ENCODE measurements at places on chromosomes 12 and 14.

DNA sequence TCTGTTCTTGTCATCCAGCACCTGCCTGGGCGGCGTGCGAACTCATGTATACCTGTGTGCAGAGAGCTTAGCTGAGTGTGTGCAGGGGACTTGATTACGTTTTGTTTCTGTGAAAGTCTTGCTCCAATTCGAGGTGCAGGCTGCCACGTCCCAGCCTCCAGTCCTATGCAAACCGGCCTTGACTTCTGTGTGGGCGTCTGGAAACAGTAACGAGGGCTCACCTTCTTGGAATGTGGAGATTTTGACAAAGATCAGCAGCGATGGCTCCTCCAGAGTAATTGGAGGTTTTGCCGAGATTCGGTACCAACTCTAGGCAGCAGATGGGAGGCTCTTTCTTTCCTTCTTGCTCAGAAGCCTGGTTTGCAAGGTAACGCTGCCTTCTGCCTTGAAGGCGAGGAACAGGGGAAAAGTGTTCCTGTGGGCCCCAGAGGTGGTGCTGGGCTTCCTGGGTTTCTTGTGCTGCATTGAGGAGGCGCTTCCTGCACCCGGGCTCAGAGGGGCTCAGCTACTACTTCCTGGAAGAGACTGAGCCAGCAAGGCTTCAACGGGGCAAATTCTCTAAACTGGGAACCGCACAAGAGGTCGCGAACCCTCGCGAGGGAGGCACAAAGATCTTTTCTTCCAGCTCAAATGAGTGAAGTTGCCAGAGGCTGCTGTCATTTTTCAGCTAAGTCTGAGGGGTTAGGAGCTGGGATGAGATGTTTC is 249.0 kb downstream of the AACS start:
- no peak for DNase-seq

DNA sequence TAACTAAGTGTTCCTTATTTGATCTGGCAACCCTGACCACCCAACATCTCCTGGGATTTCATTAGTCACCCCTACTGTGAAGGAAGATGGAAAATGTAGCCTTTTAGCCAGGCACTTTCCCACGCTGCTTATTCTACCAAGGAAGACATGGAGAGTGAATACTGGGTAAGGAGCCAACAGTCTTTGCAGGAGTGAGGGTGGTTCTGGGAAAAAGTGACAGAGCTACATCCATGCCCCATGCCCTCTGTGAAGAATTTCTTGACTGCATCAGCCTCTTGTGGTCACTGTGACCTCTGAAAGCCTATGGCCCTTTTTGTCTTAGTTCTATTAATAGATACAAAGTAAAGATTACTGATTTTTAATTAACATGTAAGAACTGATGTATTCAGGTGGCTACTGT is 196.0 kb upstream of the EEA1 start:
- no peak for DNase-seq

GRCh38 chr12:66852091-66852490 is 173.2 kb upstream of the GRIP1 start:
- no peak for DNase-seq

- DNase-seq = no peak
These were observed 196.6 kb upstream of the EGLN3 start for GRCh38 chr14:34147461-34147860.

- DNase-seq = no peak
These were observed 53.1 kb downstream of the RFLNA start for GRCh38 chr12:124347805-124348658.

- no peak for DNase-seq
These were observed 297.5 kb downstream of the ZFP36L1 start for GRCh38 chr14:68495101-68496039.

GRCh38 chr12:89247967-89248366 is 104.3 kb downstream of the DUSP6 start:
- DNase-seq = peak; percentile 55

- DNase-seq = no peak
These were observed 21.4 kb upstream of the TMTC2 start for GRCh38 chr12:82665142-82665923.

DNA sequence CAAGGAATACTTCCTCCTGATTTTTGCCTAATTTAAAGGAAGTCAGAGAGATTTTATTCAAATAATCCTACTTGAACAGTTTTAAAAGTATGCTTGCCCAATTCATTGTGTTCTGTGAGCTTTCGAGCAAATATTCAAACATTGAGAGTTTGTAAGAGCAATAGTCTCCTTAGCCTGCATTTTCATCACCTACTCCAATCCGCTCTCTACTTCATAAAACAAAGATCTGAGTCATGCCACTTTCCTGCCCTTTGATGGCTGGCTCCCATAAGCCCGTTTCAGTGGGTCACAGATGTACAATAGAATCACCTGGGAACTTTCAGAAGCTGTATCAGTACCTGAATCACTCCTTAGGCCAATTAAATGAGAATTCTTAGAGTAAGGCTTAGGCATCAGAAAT is 319.2 kb downstream of the PDZRN4 start:
- DNase-seq = no peak

GRCh38 chr12:47223031-47223847 is 143.5 kb upstream of the AMIGO2 start:
- no peak for DNase-seq

- no peak for DNase-seq
These were observed 85.9 kb downstream of the SSPN start for GRCh38 chr12:26281320-26281719.

- no peak for DNase-seq
These were observed 11.9 kb downstream of the RNF10 start for GRCh38 chr12:120546050-120546386.

GRCh38 chr14:51938821-51939220 is 50.5 kb upstream of the RTRAF start:
- no peak for DNase-seq

- DNase-seq = no peak
These were observed 114.0 kb upstream of the TMEM132D start for GRCh38 chr12:130017591-130018449.

- no peak for DNase-seq
These were observed 1057.5 kb downstream of the LRFN5 start for GRCh38 chr14:42664190-42664589.

DNA sequence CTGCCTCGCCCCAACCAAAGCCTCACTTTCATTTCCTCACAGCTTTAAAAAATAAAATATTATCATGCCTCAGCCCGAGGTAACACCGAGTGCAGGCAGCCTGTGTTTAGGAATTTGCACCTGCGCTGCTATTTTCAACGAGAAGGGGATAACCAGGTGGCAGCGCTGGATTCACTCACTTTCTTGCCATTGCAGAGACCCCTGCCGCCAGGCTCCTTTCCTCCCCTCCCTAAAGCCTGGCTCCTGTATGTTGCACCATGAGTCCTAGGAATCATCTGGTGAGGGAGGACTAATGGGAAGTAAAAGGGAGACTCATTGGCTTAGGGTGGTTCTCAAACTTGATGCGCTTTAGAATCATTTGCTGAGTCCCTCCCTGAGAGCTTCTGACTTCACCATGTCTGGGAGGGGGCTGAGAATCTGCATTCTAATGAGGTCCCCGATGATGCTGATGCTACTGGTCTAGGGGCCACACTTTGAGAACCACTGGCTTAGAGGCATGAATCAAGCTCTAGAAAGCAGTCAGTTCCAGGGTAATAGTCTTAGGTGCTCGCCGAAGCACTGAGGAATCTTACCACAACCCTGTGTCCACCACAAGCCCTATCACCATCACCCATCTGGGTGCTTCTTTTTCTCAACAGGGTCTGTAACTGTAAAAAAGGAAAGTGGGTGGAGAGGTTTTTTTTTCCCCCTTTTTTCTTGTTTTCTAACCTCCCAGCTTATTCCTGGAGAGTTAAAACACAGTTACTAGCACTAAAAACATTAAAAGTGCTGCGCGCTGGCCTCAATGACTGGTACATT is 83.8 kb downstream of the SLC38A1 start:
- no peak for DNase-seq

GRCh38 chr14:53814392-53814791 is 142.2 kb downstream of the BMP4 start:
- DNase-seq = peak; percentile 13

DNA sequence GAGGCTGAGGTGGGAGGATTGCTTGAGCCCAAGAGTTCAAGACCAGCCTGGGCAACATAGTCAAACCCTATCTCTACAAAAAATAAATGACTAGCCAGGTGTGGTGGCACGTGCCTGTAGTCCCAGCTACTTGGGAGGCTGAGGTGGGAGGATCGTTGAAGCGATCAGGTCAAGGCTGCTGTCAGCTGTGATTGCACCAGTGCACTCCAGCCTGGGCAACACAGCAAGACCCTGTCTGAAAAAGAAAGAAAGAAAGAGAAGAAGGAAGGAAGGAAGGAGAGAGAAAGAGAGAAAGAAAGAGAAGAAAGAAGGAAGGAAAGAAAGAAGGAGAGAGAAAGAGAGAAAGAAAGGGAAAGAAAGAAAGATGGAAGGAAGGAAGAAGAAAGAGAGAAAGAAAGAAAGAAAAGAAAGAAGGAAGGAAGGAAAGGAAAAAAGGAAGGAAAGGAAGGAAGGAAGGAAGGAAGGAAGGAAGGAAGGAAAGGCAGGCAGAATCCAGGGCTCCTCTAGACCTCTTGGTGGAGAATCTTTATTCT is 71.5 kb upstream of the FBRSL1 start:
- DNase-seq = no peak

- no peak for DNase-seq
These were observed 494.3 kb downstream of the TRHDE start for GRCh38 chr12:72766517-72766916.

GRCh38 chr12:6032726-6033125 is 87.7 kb upstream of the ANO2 start:
- no peak for DNase-seq

- no peak for DNase-seq
These were observed 9.3 kb downstream of the PAPLN start for GRCh38 chr14:73246387-73247150.

- no peak for DNase-seq
These were observed 207.9 kb downstream of the BTG1 start for GRCh38 chr12:91937706-91938105.

GRCh38 chr12:124030008-124030407 is 57.0 kb downstream of the ZNF664 start:
- DNase-seq = no peak

GRCh38 chr14:24422694-24423601 is 6.5 kb downstream of the CBLN3 start:
- DNase-seq = no peak

DNA sequence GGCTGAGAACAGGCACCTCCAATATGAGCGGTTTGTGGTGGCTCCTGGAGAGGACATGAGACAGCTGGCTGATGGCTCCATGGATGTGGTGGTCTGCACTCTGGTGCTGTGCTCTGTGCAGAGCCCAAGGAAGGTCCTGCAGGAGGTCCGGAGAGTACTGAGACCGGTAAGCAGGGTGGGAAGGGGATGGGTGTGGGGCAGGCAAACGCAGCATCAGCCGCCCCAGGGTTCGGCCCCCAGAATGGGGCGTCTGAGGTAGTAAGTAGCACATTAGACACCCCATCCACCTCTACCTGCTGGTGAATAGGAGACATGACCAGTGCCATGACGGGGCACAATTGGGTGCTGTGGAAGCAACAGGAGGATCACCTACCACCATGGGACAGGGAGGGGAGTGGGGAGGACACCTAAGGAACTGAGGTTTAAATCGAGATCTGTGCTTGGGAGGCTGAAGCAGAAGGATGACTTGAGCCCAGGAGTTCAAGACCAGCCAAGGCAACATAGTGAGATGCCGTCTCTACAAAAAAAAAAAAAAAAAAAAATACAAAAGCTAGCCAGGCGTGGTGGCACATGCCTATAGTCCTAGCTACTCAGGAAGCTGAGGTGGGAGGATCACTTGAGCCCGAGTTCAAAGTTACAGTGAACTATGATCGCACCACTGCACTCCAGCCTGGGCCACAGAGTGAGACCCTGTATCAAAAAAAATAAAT is 25.5 kb downstream of the ITGA7 start:
- DNase-seq = no peak

DNA sequence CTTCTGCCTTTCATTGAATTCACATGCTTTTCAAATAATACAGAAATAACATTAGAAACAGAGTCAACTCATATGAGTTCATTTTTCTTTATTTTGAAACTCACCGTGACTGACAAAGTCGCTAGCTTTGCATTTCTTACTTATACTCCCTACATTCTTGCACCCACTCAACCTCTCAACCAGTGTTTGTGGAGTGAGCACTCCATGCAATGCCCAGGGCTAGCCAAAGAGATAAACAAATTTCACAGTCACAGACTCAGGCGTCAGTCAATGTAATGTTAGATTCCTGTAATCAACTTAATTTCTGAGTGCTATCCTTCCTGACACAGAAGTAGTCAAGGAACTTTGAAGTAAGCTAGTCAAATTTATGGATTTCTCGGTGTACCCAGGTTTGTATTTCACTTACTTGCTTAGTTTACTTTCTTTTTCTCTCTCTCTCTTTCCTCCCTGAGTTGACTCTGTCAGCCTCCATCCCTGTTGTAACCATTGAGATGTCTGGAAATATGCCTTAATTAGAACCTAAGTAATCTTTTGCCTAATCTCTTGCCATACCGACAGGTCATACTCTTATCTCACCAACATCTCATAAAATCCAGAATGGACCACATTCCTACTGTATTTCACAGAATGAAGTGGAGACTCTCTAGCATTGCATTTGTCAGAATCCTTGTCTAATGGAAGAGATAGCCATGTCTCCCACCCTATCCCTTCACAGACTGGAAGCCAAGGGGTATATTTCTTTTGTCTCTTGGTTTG is 413.0 kb downstream of the AEBP2 start:
- DNase-seq = no peak

DNA sequence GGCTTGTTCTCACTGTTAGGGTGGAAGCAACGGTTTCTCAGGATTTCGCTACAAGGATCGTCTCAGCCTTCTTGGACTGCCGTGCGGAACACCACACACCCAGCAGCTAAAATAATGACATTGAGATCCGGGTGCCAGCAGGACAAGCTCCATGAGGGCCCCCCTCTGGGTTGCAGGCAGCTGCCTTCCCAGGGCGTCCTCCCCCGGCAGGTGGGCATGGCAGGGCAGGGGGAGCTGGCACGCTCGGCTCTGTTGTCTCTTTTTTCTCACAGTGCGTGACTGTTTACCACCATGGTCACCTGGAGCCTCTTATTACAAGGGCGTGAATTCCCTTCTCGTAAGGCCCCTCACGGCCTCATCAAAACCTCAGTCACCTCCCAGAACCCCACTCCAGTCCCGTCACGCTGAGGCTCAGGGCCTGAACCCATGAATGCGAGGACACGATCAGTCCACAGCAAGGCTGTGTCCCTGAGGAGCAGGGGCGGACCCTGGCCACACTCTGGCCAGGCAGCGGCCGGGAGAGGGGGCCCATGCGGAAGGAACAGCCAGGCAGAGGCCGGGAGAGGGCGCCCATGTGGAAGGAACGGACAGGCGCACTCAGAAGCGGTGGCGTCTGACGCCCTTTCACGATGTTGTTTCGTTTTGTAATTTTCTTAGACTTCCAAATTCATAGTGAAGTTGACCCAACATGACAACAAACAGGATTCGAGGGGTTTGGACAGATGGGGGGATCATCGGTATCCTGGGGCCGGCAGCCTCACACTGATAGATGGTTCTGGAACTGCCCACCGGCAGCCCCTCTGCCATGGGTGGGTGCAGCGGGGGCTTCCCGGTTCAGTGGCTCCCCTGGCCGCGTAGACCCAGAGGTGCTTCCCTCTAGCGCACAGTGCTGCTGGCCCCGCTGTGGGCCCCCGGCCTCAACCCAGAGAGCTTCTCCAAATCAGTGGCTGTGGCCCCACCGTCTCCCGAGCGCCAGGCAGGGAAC is 10.0 kb downstream of the LRCOL1 start:
- DNase-seq = no peak

Measured in BJ (cell line).